ENCODE measurements at places on chromosomes 4 and X. TPM values are rescaled to one million over a fixed set of nuclear protein-coding genes. Genes with fewer than 3 reads are reported as not detected.

The BEND2 gene
- polyA plus RNA-seq = not detected

The XG gene
- polyA plus RNA-seq = 0.06 TPM

The NR3C2 gene
- polyA plus RNA-seq = 6.8 TPM

The FDCSP gene
- 0.18 TPM for polyA plus RNA-seq

The DNAJB14 gene
- polyA plus RNA-seq = 30.8 TPM

GRCh38 chrX:22445880-22446279 lies 173.2 kb downstream of the CBLL2 start:
- no peak for DNase-seq

DNA sequence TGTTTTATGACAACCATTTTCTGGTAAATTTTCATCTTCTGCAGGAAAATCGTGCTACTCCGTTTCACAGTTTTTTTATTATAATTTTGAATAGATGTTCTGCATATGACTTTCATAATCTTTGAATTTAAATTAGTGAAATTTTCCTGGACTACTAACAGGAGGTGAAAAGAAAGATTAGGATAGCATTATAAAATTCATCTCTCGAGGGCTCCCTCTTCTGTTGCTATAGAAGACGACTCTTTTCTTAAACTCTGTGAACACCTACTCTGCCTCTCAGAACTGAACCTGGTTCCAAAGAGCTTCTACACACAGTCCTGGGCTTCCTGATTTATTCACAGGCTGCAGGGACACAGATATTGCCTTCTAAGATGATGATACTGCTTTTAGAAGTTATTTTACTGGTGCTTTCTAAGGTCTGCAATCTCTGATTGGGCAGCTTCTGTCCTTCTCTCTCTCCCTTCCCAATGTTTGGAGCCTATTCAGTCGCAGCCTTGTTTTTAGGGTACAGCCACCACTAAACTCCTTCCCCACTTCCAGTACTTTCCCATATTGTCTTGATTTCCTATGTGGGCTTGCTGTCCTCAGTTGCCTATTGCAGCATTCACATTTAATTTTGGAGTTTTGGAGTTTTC lies 10.1 kb upstream of the SAP30 start:
- DNase-seq = no peak

GRCh38 chr4:12956026-12956425 lies 528.1 kb downstream of the RAB28 start:
- DNase-seq = no peak

DNA sequence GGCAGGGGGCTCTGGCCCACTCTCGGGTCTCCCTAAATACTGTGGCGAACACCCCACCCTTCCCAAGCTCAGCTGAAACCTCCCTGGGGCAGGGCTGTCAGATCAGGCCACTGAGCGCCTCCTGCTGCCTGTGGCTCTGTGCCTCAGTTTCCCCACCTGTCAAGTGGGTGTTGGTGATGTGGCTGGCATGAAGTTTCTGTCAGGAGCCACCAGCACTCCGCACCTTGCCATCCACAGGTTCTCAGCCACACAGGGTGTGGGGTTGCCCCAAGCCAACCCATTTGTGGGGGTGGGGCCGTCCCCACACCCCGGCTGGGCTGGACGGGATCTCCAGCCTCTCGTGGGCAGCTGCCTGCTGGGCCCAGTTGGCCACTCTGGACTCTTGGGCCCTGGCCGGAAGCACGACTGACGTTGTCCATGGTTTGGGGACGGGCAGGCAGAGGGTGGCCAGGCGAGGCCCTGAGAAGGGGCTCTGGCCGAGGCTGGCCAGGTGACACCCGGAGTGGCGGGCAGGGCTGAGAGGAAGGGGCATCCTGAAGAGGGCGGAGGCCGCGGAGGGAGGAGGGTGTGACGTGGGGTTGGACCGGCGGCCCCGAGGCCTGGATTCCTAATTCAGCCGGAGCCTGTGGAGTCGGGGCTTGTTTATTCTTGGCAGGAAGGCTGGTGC lies 5.5 kb upstream of the FGFR3 start:
- no peak for DNase-seq

- DNase-seq = no peak
Observed at GRCh38 chr4:112916868-112917267, 132.6 kb upstream of the ANK2 start.

DNA sequence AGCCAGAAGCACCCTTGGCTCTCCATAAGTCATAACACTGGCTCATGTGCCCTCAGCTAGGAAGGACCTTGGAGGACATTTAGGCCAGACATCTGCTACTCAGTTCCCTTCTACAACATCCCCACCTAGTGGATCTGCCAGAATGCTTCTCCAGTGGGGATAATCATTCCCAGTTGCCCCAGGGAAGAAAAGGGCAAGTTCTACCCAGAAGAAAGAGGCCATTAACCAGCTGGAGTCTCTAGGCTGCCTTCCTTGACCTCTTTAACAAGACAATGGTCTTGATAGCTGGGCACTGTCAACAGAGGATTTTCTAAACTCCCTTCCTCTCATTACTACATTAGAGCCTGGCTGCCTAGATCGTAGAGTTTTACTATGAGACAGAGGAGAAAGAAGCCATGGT lies 42.0 kb downstream of the LGI2 start:
- DNase-seq = no peak

DNA sequence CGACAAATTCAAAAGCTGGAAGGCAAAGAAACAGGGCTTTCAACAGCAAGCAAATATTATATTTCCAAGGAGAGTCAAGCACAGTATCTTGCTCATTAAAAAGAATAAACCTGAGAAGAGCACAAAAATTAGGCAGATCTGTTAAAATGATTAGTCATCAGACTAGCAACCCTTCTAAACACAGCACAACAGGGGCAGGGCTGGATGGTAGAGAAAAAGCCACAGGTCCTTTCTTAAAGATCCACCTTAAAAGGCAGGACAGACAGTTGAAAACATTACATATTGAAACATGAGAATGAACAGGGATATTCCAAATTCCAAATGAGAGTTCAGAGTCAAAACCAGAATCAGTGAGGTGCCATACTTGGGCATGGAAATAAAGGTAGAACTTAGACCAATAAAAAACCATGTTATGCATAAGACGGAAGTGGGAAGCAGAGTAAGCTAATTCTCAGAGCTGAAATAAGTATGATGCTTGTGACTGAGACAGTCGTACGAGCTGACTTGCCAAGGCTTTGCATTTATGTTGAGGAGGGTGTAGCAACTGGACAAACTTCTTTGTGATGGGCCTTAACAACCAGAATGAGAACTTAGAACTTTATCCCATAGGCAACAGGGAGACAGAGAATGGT lies 126.9 kb upstream of the FAM9B start:
- DNase-seq = no peak

DNA sequence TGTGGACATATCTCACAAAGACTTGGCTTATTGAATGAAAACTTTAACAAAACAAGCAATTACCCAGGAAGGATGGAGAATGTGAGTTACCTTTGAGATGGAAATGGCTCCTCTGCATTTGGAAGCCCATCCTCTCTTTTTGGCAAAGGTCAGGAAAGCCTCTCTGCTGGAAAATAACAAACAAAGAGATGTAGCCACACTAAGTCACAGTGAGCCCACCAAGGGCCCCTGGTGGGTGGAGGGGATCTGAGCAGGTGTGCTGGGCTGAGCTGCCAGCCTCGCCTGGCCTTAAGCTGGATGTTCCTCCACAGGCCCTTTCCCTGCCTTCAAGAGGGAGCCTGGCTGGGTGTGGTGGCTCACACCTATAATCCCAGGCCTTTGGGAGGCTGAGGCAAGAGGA lies 269.2 kb downstream of the HNRNPD start:
- DNase-seq = no peak

- DNase-seq = peak; percentile 93
Observed at GRCh38 chrX:106932492-106932923, 12.3 kb downstream of the CLDN2 start.

DNA sequence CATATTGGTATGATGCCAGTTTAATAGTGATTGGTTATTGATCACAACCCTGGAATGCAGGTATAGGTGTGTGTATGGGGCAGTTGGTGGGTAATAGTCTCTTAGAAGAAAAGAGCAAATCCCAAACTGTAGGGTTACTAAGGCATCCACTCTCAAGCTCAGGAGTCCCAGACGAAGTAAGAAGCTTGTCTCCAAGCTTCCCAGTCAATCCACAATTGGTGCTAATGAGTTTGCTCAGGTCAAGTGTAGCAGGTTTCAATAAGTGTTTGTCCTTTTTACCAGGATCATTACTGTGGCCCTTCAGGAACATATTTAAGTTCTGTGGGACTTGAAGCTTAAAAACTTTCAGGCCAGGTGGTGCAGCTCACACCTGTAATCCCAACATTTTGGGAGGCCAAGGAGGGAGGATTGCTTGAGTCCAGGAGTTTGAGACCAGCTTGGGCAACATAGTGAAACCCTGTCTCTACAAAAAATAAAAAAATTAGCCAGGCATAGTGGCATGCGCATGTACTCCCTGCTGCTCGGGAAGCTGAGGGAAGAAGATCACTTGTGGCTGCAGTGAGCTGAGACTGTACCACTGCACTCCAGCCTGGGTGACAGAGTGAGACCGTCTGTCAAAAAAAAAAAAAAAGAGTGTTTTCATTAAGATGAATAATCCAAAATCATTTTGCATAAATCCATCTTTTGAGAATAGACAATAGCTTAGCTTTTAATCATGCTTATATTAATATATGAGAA lies 166.8 kb downstream of the UNC5C start:
- no peak for DNase-seq

- no peak for DNase-seq
Observed at GRCh38 chrX:9440116-9440844, 24.6 kb upstream of the TBL1X start.
